Stimulated activated CD4-positive, alpha-beta T cell treated with anti-CD3 and anti-CD28 coated beads, Interleukin-1b, Interleukin-23, amount 100 ng/mL, for 24 hours (primary cell): ENCODE measurements at places on chromosomes 7 and 10.

DNA sequence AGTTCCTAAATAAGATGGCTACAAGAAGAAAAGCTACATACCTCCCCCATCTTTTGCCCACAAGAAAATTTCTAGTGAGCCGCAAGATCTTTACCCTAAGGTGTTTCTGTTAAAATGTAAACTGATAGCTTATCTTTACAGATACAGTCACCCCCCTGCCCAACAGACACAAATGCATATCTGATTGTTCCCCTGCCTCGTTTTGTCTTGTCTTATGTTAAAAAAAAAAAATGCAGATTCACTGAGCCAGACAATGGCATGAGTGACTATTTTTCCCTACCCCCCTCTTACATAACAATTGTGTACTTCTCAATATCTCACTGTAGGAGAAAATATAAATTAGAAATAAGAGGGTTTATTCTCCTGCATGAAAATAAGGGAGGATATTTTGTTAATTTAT, 8.5 kb downstream of the ZNF138 start:
- no peak for DNase-seq

- DNase-seq, result peak; percentile 56
Observed at GRCh38 chr10:8331896-8332729, 277.6 kb downstream of the GATA3 start.

- no peak for DNase-seq
Observed at GRCh38 chr10:62491597-62491996, 117.4 kb downstream of the ZNF365 start.

DNA sequence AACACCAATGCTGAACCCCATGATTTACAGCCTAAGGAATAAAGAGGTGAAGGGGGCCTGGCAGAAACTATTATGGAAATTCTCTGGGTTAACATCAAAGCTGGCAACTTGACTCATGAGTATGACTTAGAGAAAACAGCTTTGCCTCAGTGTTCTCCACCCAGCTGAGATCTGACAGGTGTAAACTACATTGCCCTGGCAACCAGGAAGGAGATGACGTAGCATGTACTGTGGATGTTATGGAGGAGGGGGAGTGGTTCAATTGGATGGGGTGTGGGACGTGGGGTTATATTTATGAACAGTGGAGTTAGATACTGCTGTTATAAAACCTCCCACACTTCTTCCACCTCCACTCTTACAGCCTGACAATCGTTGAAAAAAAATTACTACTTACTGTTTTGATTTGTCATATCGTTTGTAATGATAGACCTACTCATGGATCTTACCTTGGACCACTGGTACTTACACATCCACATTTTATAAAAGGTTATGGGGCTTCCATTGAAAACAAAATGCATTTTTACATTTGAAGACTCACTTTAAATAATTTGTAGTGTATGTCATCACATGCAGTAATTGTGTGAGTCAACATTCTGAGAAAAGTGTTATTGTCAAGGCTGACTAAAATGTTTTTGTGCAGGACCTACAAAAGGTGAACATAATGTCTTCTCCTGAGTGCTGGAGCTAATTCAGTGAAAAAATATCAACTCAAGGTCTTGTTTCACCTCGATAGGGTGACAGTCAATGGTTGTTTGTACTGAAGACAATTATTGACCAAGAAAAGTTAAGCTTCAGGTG, 6.4 kb downstream of the OR2F1 start:
- no peak for DNase-seq

GRCh38 chr7:80145780-80146422, 11.3 kb downstream of the GNAI1 start:
- DNase-seq, result no peak

GRCh38 chr10:32049113-32049512, 7.1 kb downstream of the KIF5B start:
- no peak for DNase-seq

DNA sequence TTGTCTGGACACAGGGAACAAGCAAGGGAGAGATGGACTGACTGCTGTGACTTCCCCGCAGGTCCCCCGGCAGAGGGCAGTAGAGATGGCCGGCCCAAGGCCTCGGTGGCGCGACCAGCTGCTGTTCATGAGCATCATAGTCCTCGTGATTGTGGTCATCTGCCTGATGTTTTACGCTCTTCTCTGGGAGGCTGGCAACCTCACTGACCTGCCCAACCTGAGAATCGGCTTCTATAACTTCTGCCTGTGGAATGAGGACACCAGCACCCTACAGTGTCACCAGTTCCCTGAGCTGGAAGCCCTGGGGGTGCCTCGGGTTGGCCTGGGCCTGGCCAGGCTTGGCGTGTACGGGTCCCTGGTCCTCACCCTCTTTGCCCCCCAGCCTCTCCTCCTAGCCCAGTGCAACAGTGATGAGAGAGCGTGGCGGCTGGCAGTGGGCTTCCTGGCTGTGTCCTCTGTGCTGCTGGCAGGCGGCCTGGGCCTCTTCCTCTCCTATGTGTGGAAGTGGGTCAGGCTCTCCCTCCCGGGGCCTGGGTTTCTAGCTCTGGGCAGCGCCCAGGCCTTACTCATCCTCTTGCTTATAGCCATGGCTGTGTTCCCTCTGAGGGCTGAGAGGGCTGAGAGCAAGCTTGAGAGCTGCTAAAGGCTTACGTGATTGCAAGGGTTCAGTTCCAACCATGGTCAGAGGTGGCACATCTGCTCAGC, 6.0 kb downstream of the CYREN start:
- no peak for DNase-seq

GRCh38 chr10:3071405-3072198, 4.3 kb downstream of the PFKP start:
- peak; percentile 25 for DNase-seq

DNA sequence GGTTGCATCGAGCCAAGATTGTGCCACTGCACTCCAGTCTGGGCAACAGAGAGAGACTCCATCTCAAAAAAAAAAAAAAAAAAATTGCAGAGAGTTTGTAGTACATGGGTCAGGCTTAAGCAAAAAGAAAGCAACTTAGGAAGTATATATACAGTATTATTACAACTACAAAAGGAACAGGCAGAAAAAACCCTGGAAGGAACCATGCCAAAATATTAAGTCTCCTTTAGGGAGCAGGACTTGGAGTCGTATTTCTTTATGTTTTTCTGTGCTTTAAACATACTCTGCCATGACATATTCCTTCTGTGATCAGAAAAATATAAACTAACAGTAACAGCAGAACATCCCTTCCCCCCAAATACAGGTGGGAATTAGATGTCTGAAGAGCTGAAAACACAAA, 144.4 kb downstream of the CUX1 start:
- no peak for DNase-seq

DNA sequence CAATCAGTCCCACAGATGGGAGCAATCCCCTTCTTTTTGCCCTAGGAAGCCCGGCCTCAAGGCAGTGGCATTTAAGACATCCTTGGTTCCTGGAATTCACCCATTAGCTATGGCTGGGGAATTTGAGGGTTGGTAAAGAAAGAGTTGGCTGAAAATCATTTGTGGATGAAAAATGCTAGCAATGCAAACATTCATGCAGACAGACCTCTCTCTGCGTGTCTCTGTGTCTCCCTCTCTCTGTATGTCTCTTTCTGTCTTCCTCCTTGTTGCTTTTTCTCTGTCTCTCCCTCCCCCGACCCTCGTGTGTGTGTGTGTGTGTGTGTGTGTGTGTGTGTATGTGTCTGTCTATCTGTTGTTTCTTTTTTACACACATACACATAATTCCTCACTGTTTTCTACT, 19.4 kb downstream of the LDB3 start:
- DNase-seq, result no peak

DNA sequence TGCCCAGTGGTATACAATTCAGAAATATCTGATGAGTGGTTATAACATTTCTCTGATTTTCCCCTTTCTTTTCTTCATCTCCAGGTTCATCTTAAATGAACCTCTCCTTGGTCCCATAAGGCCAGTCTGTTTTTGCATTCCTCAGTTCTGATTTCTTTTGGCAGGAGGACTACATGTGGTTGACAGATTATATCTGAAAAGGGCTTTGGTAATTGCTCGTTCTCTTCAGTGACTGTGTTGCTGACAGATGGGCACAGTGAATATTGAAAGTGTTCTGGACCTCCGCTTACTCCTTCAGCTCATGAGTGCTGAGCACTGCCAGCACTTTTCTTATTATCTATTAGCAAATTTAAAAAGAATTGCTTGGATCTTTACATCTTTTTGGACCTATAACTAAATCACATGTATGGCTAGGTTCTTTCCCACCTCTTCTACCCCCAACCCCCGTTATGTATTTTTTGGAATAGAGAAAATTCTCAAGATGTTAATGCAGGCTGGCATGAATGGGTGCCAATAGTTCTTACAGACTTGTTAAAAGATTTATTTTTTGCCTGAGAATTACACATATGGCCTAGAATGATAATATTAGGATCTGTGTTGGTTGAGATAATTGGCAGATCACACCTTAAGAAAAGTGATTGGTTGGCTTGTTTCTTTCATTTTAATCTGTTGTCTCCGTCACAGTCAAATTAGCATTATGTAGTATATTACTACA, 323.0 kb downstream of the EXOC4 start:
- DNase-seq, result no peak

GRCh38 chr10:71528371-71529206, 131.9 kb downstream of the CDH23 start:
- DNase-seq, result no peak

DNA sequence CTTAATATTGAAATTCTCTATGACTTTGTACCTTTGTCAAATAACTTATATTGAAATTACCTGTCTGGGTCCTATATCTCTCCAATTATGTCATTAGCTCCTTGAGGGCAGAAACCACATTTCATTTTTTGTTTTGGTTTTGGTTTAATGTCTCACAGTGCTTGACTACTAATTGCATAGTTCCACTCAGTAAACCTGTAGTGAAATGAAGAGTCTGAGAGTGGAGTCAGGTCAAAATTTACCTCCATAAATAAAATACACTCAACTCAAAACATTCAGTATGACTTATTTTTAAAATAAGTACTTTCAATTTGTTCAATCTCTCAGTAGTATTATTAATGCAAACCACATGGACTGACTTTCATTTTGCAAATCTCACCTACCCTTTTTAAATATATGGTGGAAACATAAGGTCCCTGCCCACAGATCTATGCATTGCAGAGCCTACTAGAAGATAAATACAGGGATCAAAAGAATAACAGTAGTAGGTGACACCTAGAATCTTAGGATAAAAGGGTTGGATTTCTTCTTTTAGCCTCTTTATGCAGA, 32.5 kb downstream of the PDE1C start:
- DNase-seq, result no peak

DNA sequence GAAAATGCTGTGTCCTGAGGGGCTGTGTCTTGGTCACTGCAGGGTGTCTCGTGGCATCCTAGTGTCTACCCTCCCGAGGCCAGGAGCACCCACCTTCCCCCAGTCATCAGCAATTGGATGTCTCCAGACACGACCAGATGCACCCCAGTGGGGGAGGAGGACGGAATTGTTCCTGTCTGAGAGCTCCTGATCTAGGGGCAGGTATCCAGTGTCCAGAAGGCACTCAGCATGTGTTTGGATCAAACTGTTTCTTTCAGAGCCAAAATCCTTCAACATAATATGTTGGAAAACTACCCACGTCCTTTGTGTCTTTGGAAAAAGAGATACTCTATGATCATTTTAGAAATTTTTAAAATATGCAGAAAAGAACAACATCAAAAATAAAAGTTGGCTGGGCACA, 16.9 kb downstream of the PRKRIP1 start:
- DNase-seq, result no peak

- DNase-seq, result peak; percentile 19
Observed at GRCh38 chr7:127391591-127392181, 822 bp downstream of the ZNF800 start.
